KBM-7 (cell line): ENCODE measurements at places on chromosomes 1 and 21.

GRCh38 chr1:16409536-16410152, 27.6 kb downstream of the SPATA21 start:
- DNase-seq = no peak

DNA sequence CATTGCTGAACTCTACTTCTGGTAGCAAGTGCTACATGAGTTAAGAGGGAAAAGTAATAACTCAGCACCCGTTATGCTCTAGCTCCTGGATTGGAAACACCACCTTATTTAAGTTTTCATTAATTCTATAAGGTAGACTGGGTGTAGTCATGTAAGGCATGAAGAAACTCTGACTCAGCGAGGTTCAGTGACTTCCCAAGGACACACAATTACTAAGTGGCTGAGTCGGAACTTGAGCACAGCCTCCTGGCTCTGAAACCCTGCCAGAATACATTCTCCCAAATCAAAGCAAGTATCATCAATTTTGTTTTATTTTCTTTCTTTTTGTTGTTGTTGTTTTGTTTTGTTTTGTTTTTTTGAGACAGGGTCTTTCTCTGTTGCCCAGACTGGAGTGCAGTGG, 29.1 kb upstream of the SCCPDH start:
- no peak for DNase-seq

DNA sequence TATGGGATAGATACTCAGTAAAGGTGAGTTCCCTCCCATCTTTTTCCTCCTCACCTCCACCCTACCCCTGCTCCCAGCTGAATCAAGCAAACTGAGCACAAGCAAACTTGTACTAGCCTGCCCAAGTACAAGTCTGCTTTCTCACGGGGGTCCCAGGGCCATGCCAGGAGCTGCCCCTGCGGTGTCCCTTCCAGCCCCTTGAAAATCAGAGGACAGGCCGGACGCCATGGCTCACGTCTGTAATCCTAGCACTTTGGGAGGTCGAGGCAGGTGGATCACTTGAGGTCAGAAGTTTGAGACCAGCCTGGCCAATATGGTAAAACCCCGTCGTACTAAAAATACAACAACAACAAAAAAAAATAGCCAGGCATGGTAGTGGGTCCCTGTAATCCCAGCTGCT, 17.5 kb upstream of the IFFO2 start:
- DNase-seq = no peak

DNA sequence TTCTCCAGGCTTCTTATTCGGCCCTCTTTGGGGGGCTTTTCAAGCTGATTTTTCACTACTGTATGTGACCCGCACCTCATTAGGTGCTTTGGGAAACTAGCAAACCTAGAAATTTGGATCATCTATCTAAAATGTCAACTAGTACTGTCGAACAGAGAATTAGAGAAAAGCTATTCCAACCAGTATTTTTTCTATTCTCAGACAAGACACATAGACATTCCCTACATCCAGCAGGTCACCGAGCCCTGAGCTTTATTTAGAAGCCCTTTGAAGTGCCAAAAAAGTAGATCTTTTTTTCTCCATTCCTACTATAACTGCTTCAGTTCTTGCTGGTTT, 310 bp upstream of the SSR2 start:
- no peak for DNase-seq
